ENCODE measurements at places on chromosomes 5 and 9.

- no peak for DNase-seq
These were observed 174.3 kb downstream of the TRPM3 start for GRCh38 chr9:70947086-70947485.

DNA sequence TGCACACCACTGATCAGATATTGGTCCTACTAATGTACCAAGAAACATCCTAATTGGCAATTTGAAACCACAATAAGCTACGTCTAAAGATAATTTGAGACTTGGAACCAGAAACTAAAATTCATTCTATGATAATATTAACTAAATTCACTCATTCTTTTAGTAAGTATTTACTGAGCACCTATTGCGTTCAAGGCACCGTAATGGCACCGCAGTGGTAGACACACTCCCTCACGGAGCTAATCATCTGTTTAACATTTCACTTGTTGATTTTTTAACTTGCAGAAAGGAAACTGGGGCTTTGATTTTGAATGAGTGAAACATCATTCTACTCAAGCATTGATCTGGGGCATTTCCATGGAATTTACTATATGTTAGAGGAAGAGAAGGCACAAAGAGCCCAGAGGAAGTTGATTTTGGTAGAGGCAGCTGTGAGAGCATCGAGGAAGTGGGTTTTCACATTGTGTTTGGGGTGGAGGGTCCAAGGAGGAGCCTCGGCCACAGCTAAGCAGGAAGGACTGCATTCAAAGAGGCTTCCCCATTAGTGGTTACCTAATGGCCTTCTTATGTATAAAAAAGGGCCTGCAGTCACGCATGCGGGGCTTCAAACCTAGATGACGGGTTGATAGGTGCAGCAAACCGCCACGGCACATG lies 7.1 kb downstream of the RAPGEF1 start:
- no peak for DNase-seq

DNA sequence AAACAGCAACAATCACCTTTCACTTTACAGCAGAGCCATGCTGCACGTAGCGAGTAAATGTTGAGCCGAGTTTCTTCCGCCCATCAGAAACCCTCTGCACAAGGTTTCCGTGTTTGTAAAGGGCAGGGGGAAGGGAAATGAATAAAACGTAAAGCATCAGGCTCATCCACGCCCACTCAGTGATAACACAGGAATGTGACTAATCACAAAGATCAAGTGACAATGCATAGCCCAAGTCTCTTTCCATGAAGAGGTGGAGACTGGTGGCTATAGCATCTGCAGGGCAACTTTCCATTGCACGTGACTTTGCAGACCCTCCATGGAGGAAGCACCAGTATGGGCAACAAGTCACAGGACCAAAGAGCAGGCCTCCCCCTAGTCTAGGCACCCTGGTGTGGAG lies 56.6 kb downstream of the CAMSAP1 start:
- DNase-seq: no peak

DNA sequence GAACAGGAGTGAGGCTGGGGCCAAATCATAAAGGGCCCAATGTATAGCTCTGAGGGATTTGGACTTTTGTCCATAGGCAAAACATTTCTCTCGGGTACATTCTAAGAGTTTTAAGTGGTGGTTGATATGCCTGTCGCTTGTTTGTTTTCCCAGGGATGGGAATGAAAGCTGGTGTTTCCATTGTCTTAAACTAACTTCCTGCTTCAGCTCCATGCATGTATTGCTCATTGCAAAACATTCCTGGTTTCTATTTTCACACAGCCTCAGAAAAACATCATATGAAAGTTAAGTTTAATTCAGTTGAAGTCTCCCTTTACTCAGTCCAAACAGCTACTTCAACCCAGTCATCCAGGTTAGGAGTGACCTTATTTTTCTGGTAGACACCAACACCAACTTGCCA lies 235.0 kb downstream of the ACTL7B start:
- DNase-seq: no peak

DNA sequence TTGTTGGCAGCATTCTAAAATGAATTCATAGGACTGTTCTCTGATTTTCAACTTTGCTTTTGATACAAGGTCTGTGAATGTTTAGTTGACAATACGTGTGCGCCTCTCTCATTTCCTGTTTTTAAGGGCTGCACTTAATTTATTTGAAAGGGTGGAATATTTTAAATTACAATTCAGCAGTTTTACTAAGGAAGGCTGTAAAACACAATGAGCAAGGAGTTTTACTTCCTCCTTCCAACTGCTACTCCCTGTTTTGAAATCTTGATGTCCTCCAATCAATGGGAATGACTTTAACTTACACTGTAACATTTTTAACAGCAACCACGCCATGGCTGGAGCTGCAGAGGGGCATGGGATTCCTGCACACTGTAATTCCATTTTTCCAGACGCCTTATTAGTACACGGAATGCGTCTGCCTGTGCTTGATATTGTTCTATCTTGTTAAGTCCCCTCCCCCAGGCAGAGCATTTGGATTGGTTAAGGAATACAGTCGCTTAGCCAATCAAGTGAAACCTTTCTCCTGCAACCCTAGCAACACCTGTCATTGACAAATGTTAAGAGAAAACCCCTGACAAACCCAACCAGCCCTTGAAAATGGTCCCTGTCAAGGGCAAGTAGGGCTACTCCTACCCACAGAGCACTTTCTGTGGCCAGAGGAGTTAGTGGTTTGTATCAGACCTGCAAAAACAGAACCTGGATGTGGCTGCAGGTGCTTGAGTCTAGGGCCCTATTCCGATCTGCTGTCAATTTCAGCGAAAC lies 12.5 kb upstream of the ZSWIM6 start:
- DNase-seq: no peak

DNA sequence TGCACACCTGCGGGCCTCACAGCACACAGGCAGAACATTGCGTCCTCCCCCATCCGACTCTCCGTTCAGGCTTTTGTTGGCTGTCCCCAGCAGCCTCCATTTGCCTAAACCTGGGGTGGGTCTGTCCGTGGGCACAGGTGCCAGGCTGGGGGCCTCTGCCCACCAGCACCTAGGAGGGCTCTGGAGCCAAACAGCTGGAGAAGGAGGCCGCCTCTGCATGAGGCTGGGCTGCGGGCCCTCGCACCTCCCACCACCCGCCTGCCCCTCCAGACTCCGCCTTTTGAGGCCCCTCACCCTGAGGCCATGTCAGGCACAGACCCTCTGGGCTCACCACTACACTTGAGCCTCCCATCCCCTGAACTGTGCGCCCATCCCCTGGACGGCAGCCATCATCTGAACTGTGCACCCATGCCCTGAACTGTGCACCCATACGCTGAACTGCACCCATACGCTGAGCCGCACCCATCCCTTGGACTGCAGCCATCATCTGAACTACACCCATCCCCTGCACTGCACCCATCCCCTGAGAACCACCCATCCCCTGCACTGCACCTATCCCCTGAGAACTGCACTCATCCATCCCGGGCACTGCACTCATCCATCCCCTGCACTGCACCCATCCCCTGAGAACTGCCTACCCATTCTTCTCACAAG lies 98.0 kb upstream of the OTULINL start:
- DNase-seq: no peak
